ENCODE measurements at places on chromosomes 3 and 15.

- DNase-seq: no peak
Measured at GRCh38 chr15:63045465-63045840, 2.9 kb downstream of the TPM1 start.

GRCh38 chr3:100526613-100527346 lies 34.4 kb downstream of the TMEM45A start:
- DNase-seq: no peak

DNA sequence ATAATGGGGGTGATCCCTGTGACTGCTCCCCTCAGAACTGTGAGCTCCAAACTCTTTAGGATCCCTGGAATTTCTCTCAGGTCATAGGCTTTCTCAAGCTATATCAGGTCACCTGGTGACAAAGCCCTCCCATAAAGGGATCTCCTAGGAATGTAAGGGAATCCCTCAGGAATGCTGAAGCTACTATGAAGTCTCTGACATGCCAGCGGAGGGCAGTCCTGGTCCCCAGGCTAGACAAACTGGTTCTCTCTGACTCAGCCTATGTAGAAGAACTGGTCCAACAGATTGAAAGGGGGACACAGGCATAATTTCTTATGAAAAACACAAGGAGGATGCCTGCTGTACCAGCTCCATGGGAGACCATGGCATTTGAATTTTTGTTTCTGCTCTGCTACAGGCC lies 6.7 kb downstream of the LPCAT4 start:
- DNase-seq: no peak

- no peak for DNase-seq
Measured at GRCh38 chr3:21991061-21991460, 240.1 kb upstream of the ZNF385D start.

DNA sequence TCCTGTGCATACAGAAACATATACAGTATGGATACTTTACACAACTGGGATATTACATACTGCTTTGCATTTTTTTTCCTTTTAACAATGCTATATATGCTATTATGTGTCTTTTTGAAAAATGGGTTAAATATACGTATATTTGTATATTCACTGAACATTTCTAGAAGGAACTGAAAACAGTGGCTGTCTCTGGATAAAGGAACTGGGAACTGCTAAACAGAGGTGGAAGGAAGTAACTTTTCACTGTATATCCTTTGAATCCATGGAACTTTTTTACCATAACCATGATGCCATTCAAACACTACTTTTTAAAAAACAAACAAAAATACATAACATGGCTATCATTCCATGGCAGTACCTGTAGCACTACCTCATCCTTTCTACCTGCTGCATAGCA lies 1.8 kb downstream of the MTFMT start:
- no peak for DNase-seq

DNA sequence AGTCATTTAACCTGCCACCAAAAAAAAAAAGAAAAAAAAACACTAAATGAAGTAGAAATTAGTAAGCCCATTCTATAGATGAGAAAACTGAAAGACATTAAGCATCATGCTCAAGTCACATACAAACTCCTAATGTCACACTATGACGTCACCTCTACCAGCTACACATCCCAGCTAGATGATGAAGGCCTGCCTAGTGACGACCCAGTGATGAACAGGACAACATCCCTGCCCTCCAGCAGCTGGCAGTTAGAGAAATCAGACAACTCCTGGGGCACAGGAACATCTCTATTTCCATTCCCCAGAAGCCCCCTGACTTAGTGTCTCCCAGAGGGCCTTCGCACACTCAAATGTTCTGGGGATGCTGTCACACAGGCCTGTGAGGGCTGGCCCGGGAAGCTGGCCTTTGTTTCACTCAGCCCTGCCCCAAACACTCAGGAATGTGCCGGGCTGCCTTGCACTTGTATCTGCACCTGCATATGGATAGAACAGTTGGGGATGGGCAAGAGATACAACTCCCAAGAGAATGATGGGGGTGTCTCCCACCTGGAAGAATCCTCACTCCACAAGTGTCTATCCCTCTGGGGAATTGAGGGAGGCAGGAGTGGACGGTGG lies 7.0 kb upstream of the HAPLN3 start:
- DNase-seq: no peak

- DNase-seq: no peak
Measured at GRCh38 chr15:68364028-68364659, 67.8 kb downstream of the ITGA11 start.

DNA sequence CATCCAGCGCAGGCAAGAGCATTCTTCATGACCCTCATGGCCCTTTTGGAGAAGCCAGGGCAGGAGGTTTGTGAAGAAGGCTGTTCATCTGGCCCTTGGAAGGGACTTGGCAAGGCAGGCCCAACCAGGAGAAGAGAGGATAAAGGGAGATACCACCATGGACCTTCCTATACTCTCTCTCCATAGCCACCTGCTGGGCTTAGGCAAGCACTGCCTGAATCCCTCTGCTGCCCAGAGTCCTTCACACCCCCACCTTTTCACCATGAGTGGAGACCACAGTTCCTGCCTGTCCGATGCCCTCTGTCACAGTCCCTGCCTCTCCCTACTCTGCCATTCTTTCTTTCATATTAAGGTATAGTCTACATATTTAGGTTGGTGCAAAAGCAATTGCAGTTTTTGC lies 10.6 kb upstream of the SFMBT1 start:
- DNase-seq: no peak

- DNase-seq: no peak
Measured at GRCh38 chr3:116155841-116156240, 289.4 kb downstream of the LSAMP start.

DNA sequence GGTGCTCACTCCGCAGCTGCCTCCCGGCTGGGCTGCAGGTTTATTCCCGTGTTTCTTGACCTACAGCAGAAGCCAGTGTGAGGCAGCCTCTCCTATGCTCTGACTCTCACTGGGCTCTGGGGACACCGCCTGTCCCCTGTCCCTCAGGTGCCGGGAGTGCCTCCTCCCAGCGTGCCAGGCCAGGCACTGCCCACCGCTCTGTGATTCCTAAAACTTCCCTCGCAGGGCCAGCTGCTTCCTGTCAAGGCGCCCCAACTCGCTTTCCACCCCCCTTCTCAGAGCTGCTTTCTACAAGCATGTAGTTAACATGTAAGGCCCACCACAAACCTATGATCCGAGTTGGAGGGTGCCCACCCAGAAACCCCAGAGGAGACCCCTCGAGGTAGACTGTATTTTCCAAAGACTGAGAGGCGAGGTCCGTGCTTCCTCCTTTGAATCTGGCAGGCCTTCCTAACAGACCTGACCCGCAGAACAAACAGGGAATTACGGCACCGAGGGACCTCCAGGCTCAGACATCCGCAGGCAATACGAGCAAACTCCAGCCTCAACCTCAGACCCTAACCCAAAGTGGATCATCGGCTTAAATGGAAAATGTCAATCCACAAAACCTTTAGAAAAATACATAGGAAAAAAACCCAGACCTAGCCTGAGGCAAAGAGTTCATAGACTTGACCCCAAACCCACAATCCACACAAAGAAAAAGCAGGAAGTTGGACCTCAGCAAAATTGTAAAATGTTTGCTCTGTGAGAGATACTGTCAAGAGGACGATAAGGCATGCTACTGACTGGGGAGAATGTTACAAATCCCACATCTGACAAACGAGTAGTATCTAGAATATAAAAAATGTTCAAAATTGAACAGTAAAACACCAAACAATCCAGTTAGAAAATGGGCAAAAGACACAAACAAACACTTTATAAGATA lies 121.3 kb upstream of the IQSEC1 start:
- DNase-seq: no peak

GRCh38 chr15:39165020-39165706 lies 415.7 kb upstream of the THBS1 start:
- no peak for DNase-seq

DNA sequence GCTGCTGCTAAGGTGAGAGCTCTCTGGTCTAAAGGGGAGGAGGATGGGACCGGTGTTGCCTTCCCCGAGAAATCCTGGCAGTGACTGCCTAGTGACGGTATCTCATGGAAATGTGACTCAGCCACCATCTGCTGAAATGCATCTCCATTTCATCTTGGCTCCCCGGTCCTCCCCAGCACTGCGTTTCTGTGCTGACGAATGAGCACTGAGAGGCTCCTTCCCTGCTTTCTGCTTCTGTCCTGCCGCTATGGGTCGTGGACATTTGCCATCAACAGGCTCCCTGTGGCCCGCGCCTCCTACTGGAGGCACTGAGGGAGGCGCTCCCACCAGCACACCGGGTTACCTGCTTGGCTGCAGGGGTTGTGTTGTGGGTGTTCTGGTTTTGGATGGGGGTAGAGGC lies 13.5 kb upstream of the SEC13 start:
- no peak for DNase-seq

- no peak for DNase-seq
Measured at GRCh38 chr3:62084558-62084957, 288.8 kb downstream of the FEZF2 start.
